Naive thymus-derived CD4-positive, alpha-beta T cell (primary cell): ENCODE measurements at places on chromosomes 16 and 17.

DNA sequence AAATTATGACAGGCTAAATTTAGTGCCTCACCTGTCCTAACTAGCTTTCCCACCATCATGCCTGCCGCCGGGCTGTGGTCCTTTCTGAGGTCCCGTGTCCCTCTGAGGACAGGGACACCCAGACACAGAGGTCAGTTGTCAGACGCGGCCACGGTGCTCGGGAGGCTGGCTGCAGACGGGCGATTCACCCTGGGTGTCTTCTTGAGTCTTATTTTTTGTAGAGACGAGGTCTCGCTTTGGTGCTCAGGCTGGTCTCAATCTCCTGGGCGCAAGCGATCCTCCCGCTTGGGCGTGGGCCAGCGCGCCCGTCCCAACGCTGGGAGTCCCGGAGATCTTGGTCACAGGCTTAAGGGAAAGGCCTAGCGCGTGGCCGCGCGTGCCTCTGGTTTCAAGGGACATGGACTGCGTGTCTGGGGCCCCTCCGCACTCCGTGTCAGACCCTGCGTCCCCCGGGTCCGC is 797 bp upstream of the RAB11FIP3 start:
- no peak for DNase-seq
- no peaks in the 10 kb centered on the region for H3K27me3 ChIP-seq
- peak overlapping the region; percentile 92 for H3K27ac ChIP-seq
- H3K4me3 ChIP-seq, result peak overlapping the region; percentile 83

DNA sequence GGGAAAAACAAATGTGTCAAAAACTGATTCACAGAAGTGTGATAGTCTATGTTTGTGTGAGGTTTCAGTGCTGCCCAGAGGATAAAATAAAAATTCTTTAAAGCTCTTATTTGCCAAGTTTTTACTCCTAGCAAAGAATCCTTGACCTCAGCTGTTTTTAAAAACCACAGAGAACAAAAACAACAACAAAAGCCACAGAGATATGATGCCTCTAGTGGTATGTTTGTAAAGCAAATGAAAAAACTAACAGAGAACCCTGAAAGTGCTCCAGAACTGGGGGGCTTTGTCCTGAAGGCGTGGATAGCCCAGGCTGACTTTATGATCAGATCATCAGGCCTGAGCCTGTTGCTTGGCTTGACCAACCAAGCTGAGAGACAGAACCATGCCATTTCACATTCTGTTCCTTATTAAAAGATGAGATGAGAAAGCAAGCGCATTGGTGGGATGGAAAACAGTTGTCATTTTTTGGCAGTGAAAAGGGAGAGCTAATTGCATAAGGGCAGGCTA is 411.0 kb downstream of the CPPED1 start:
- peaks cover 5% of the 10 kb centered on the region for H3K36me3 ChIP-seq
- H3K4me3 ChIP-seq, result no peak overlapping the region
- H3K4me1 ChIP-seq, result no peaks in the 10 kb centered on the region

- no peaks in the 10 kb centered on the region for H3K4me1 ChIP-seq
- H3K4me3 ChIP-seq, result no peak overlapping the region
- peak; percentile 25 for DNase-seq
- H3K36me3 ChIP-seq, result no peaks in the 10 kb centered on the region
- no peak overlapping the region for H3K27ac ChIP-seq
- no peaks in the 10 kb centered on the region for H3K27me3 ChIP-seq
Observed at GRCh38 chr16:17194190-17194780, 276.5 kb downstream of the XYLT1 start.

DNA sequence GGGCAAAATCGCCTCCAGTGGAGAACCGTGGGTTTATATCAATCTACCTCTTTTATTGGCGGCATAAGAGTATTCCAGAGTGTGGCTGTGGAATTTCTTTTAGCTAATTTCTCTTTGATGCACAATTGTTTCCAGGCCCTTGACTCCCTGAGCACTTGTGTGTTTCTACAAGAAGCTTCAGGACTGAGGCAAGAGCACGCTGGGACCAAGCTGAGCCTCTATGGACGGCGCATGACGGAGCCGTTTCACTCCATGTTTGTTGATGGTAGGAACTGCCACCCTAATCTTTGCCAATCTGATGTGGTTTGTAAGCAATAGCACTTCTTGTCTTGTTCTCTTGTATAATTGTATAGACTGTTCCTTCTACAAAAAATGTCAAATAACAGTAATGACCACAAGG is 11.2 kb upstream of the ANKRD40CL start:
- H3K27me3 ChIP-seq, result no peaks in the 10 kb centered on the region
- no peak for DNase-seq
- no peak overlapping the region for H3K27ac ChIP-seq

DNA sequence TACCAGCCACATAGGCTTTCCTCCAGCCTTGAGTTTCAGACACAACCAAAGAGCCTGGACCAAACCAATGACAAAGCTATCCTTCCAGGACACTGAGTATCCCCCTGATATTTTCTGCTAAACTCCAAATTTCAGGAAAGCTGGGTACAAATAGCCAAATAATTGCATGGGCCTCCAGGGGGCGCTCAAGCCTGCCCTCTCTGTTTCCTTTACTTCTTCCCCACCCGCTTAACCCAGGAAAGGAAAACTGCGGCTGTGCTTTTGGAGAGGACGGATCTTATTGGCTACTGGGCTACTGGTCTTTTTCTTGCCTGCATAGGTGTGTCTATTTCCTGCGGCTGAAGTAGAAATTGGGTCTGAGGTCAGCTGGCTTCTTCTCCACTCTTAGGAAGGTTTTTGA is 30.1 kb downstream of the GNGT2 start:
- DNase-seq, result peak; percentile 66
- no peak overlapping the region for H3K4me3 ChIP-seq
- H3K4me1 ChIP-seq, result peaks cover 4% of the 10 kb centered on the region
- H3K27me3 ChIP-seq, result peaks cover 4% of the 10 kb centered on the region
- no peak overlapping the region for H3K27ac ChIP-seq
- no peaks in the 10 kb centered on the region for H3K36me3 ChIP-seq

GRCh38 chr16:54685682-54686081 is 245.0 kb upstream of the IRX5 start:
- H3K4me1 ChIP-seq, result no peaks in the 10 kb centered on the region
- H3K27me3 ChIP-seq, result no peaks in the 10 kb centered on the region
- no peak overlapping the region for H3K4me3 ChIP-seq
- no peak overlapping the region for H3K27ac ChIP-seq

- no peak for DNase-seq
- no peaks in the 10 kb centered on the region for H3K27me3 ChIP-seq
- no peaks in the 10 kb centered on the region for H3K36me3 ChIP-seq
- no peak overlapping the region for H3K4me3 ChIP-seq
Observed at GRCh38 chr17:71189493-71189831, 931.4 kb upstream of the SOX9 start.

DNA sequence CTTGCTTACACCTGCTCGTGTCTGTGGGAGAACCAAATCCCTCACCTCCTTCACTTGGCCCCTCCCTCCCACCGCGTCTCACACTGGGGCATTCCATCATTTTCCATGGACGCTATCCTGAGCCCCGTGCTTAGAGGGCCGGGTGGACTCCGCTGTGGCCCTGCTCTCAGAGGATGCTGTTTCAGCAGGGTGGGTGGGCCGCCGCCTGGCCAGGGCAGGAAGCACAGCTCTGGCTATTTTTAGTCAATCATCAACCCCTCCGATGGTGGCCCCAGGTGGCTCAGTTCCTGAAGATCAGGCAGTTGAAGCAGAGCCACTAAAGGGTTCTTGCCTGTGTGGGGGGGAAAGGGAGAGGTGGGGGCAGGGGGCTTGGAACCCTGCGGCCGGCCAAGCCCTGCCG is 230.3 kb downstream of the ENGASE start:
- DNase-seq, result no peak
- H3K4me1 ChIP-seq, result no peaks in the 10 kb centered on the region
- no peak overlapping the region for H3K27ac ChIP-seq
- H3K27me3 ChIP-seq, result no peaks in the 10 kb centered on the region

DNA sequence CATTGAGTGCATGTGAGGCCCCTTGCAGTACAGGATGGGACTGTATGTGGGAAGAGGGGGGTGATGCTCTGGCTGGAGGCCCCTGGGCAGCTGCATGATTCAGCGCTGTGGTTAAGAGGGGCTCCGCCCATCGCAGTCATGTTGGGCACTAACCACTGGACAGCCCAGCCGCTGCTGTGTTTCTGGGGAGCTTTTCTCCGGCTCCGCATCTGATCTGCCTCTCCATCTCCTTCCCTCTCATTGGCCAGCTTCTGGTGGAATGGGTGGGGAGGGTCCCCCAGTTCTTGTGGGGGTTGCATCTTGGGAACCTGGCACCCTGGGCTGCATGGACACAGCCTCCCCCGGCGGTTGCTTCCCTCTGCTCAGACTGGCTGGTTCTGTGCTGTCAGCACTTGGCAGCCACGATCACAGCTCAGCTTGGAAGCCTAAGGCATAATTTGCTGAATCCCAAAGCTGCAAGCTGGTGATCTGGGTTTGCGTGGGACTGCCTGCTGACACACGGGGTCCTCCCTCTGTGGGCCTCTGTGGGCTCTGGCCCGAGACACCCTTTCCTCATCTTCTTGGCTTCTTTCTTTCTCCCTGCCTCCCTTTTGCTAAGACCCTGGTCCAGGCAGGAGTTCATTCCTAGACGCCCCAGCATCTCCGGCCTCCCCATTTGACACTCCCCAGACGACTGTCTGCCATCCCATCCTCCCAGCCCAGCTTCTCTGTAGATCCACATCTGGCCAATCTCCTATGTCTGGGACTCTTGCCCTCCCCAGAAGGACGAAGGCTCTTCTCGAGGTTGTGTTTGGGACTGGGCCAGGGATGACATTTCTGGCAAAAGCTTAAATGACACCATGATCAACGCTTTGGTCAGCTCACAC is 168.3 kb downstream of the SEC14L1 start:
- H3K4me1 ChIP-seq, result no peaks in the 10 kb centered on the region
- H3K4me3 ChIP-seq, result no peak overlapping the region
- H3K27ac ChIP-seq, result no peak overlapping the region
- H3K36me3 ChIP-seq, result no peaks in the 10 kb centered on the region

DNA sequence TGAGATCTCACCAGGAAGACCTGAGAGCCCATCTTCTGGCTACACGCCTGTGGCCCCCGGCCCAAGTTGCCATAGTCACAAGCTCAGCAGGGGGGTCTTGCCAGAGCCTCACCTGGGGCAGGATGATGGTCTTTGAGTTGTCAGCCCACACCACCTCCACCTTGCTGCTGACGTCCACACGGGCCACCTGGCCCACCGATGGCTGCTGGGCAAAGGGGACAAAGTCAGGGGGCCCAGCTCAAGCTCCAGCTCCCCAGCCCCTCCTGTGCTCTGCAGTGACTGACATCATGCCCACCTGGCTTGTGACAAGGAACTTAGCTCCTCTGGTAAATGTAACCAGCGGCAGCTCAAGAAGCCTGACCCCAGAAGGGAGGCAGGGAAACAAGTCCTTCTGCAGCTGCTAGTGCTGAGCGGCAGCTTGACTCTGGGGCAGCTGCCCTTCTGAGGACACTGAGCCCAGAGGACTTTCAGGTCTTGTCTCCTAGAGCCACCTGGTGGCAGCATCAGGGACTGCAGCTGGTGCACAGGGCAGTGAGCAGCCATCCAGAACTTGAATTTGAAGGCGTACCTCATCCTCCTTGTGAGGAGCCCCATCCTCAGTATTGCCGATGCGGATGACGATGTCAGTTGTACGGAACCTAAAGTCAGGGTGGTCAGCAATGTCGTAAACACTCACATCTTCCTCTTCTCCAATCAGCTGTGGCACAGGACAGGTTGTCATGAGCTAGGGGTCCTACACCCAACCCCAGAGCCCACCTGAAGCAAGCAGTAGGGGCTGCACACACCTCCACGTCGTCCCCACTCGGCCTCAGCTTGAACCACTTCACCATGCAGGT is 13.5 kb downstream of the SPHK1 start:
- H3K27ac ChIP-seq, result no peak overlapping the region
- peak; percentile 87 for DNase-seq
- H3K36me3 ChIP-seq, result peaks cover 84% of the 10 kb centered on the region
- H3K4me3 ChIP-seq, result no peak overlapping the region
- no peaks in the 10 kb centered on the region for H3K4me1 ChIP-seq

- DNase-seq, result peak; percentile 56
- H3K36me3 ChIP-seq, result peaks cover 19% of the 10 kb centered on the region
- H3K27ac ChIP-seq, result peak overlapping the region; percentile 27
- no peaks in the 10 kb centered on the region for H3K27me3 ChIP-seq
- H3K4me1 ChIP-seq, result peaks cover 16% of the 10 kb centered on the region
Observed at GRCh38 chr16:31105677-31106213, 2.4 kb upstream of the BCKDK start.

- H3K4me3 ChIP-seq, result no peak overlapping the region
- peaks cover 10% of the 10 kb centered on the region for H3K4me1 ChIP-seq
- no peak for DNase-seq
- H3K27ac ChIP-seq, result no peak overlapping the region
- H3K27me3 ChIP-seq, result no peaks in the 10 kb centered on the region
Observed at GRCh38 chr17:64459284-64459747, 10.4 kb downstream of the MILR1 start.

GRCh38 chr17:81313776-81314397 is 18.8 kb upstream of the SLC38A10 start:
- DNase-seq, result no peak
- H3K27ac ChIP-seq, result no peak overlapping the region
- H3K27me3 ChIP-seq, result no peaks in the 10 kb centered on the region
- H3K4me1 ChIP-seq, result no peaks in the 10 kb centered on the region
- no peaks in the 10 kb centered on the region for H3K36me3 ChIP-seq
- no peak overlapping the region for H3K4me3 ChIP-seq

DNA sequence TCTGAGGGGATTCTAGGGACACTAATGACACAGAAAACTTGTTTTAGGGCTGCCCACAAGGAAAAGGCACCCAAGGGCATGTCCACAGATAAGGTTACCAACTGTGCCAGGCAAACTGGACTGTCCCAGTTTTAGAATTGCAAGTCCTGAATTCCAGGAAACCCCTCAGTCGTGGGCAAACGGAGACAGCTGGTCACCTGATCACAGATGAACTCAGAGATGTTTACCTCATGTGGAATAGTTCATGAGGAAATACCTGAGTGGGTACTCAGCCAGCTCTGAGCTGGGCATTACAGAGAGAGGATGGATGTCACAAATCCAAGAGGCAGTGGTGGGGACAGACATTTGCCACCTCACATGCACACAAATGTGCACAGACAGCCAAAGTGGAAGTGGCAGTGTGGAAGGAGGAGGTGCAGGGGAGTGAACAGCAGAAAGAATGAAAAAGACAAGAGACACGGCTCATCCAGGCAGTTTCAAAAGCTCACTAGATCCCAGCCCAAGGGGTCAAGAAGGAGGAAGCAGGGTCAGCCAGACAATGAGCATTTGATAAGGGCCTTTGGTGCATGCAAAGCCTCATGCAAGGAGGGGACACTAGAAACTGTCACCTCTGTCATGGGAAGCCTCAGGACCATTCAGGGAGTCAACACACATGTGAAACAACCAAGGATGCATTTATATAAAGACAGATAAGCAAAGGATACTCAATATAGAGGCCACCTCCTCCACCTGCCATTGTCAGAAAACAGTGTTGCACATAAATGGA is 24.8 kb downstream of the TTLL6 start:
- no peaks in the 10 kb centered on the region for H3K4me1 ChIP-seq
- H3K27ac ChIP-seq, result no peak overlapping the region
- H3K27me3 ChIP-seq, result no peaks in the 10 kb centered on the region
- H3K36me3 ChIP-seq, result no peaks in the 10 kb centered on the region
